ENCODE measurements at places on chromosomes 7 and 10.

DNA sequence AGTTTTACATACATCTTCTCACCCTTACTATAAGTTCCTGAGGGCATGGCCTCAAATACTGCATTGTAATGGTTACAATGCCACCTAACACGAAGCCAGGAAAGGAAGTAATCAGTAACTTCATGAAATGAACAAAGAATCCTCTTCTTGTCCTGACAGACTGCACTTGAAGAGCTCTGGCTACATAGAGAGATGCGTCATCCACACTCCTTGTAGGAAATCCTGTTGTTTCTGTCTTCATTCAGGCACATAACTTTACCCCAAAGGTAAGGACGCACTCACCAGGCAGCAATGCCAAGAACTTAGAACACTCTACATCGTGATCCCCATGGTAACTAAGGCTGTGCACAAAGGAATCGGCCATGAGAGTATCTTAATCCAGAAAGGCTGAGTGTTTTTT is 80.3 kb upstream of the ARID5B start:
- no peak for DNase-seq

- DNase-seq = no peak
These were observed 972.5 kb upstream of the CELF2 start for GRCh38 chr10:10044922-10045764.

GRCh38 chr7:5207131-5207530 is 17.1 kb downstream of the WIPI2 start:
- no peak for DNase-seq

DNA sequence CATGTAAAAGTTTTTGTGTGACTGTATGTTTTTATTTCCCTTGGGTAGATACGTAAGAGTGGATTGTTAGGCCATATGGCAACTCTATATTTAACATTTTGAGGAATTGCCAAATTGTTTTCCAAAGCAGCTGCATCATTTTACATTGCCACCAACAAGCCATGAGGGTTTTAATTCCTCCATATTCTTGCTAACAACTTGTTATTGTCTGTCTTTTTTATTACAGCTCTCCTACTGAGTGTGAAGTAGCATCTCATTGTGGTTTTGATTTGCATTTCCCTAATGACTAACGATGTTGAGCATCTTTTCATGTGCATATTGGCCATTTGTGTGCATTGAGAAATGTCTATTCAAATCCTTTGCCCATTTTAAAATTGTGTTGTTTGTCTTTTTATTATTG is 94.9 kb downstream of the CARD11 start:
- no peak for DNase-seq

GRCh38 chr10:21604651-21605050 is 70.6 kb downstream of the MLLT10 start:
- DNase-seq = no peak

DNA sequence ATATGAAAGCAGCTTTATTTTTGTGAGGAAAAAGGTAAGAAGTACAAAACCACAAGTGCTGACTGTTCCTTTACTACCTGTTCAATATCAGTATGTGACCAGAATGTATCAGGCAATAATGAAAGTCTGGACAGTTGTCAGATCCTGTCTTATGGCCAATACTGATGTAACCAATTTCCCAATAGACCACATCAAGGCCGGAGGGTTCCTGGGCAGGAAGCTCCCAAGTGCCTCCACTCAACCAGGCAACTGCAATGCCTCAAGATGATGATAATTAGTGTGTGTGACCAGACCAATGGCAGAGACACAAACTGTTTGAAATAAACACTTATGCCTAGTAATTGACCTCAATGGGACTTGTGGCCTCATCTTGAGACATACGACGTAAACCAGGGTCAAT is 149.4 kb upstream of the ASAH2 start:
- no peak for DNase-seq

- DNase-seq = no peak
These were observed 235.1 kb upstream of the AUTS2 start for GRCh38 chr7:69363136-69363535.

DNA sequence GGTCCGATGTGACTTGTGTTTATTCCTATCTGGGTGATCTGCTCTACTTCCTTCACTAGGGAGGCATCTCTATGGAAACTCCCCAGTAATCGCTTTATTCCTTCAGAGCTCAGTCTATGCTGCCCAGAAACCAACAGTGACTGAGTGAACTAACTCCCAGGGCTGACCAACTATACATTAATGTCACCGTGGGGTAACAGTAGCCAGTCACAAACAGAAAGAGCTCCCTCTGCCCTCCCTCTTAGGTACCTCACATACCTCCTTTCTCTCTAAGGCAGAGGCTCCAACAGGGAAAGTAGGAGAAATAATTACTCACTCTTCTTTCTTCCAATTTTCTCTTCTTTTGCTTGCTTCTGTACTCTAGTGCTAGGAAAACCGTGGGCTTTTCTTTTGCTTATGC is 855.0 kb downstream of the REEP3 start:
- no peak for DNase-seq

GRCh38 chr7:42940985-42941847 is 9.0 kb downstream of the MRPL32 start:
- DNase-seq = peak; percentile 44

DNA sequence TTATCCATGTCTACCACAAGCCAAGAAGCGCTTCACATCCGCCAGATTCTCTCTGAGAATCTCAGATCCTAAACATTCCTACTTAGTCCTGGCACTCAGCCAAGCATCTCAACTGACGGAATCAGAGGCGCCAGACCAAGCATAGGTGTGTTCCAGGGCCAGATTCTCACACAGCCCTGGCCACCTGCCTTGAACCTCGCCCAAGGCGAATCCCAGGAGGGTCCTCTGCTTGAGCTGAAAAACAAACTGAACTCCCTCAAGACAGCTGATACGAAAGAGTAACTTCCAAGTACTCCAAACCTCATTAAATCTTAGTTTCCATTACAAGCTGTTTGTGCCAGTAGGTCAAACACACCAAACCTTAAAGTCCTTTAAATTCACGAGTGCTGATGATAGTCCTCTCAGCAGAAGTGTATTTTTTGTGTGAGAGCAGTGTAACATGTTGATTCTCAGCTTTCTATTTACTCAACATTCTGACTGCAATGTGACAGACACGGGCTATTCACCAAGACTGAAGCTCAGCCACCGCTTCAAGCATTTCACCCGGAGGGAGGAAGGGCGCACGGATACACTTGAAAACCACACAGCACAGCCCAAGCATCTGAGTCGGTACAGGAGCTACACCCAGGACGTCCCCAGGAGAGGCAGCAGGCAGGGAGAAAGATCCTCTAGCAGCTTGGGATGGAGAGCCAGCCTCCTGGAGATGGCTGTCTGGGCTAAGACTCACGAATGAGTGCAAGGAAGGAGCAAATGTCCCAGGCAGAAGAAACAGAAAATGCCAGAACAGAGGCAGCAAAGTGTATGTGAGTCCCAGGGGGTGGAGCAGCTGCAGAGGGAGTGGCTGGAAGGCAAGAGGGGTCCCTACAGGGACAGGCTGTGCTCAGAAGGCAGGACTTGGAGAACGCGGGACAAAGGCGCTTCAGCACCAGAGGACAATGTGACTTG is 6.0 kb downstream of the PARD3 start:
- no peak for DNase-seq

DNA sequence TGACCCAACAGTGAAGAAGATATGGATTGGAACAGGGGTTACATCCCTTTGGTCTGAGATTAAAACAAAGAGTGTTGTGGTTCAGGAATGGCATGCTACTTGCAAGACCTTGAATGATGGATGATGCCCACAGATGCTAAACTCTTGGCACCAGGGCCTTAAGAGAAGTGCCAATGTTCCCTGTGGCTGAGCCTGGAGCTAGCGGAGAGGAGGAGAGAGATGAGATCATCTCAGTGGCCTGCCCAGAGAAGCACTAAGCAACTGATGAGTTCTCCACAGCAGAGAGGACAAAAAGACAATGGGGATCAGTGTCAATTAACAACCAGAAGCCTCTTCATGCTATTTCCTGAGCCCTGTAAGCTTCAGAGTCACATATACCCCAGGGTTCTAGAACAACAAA is 97.8 kb downstream of the ELAPOR2 start:
- no peak for DNase-seq

GRCh38 chr10:2878818-2879217 is 188.5 kb upstream of the PFKP start:
- DNase-seq = no peak

GRCh38 chr10:131854579-131855335 is 46.1 kb upstream of the PPP2R2D start:
- DNase-seq = no peak

Data from pulmonary artery endothelial cell (primary cell).